ENCODE measurements at places on chromosomes 12 and 14. TPM values are rescaled to one million over a fixed set of nuclear protein-coding genes. Genes with fewer than 3 reads are reported as not detected.

DNA sequence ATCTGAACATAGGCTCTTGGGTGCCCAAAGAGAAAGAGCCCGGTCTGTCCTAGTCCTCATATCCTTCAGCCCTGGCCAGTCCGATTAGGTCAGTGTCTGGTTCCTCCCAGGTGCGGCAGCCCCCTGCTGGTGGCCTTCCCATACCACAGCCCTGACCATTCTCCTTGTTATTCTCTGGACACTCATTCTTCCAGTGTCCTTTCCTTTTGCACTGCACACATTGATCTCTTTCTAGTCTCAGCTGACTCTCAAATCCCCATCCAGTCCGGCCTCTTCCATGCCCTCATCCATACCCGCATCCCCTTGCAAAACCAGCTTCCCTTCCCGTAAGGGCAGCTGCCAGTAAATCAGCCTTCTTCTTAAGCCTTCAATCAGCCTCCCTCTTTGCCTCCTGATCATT lies 1316.3 kb downstream of the TMEM121 start:
- H3K36me3 ChIP-seq = no peaks in the 10 kb centered on the region
- H3K4me3 ChIP-seq = no peak overlapping the region
- no peak for DNase-seq
- H3K27ac ChIP-seq = no peak overlapping the region

DNA sequence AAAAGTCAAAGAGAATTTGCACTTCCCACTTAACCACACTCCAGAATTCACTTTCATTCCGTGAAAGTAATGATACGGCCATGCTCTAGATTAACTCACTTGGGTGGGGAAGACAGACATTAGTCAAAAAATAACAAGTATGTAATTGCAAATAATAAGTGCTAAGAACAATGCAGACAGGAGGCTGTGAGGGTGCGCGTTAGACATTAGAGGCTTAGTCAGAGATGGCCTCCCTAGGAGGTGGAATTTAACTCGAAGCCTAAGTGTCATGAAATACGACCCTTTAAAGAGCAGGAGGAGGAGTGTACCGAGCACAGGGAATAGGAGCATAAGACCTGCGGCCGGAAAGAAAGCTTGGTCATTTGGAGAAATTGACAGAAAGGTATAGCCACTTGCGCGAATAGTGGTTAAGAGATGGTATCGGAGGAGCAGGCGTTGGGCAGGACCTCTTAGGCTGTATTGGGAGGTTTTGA lies 628 bp downstream of the SNRPF start:
- peak overlapping the region; percentile 97 for H3K4me3 ChIP-seq
- peaks cover 2% of the 10 kb centered on the region for H3K36me3 ChIP-seq
- no peaks in the 10 kb centered on the region for H3K27me3 ChIP-seq

DNA sequence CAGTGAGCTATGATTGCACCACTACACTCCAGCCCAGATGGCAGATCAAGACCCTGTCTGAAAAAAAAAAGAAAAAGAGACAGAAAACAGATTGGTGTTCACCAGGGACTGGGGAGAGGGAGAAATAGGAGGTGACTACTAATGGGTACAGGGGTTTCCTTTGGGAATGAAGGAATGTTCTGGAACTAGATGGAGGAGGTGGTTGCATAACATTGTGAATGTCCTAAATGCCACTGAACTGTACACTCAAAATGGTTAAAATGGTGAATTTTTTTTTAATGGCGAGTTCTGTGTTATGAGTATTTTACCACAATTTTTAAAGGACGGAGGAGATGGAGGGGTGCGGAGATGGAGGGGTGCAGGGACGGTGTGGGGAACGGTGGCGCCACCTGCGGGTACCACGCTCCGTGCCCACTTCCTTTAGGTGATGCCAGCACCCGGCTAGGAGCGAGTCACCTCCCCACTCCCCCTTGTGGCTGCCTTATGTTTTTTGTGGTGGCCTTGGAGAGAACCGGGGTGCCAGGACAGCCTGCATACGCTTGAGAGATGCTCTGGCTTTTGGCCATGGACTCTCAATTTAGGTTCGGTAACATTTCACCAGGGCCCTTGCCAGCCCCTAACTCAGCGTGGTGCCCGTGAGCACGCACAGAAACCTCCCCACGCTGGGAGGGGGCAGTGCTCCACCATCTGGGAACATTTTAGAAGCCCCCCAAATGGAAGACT lies 16.1 kb downstream of the UBC start:
- no peaks in the 10 kb centered on the region for H3K27me3 ChIP-seq
- H3K4me1 ChIP-seq = no peaks in the 10 kb centered on the region
- no peaks in the 10 kb centered on the region for H3K36me3 ChIP-seq

- no peaks in the 10 kb centered on the region for H3K4me1 ChIP-seq
- H3K27ac ChIP-seq = no peak overlapping the region
- DNase-seq = no peak
- H3K36me3 ChIP-seq = peaks cover 11% of the 10 kb centered on the region
- H3K4me3 ChIP-seq = no peak overlapping the region
Measured at GRCh38 chr14:45095143-45095542, 11.2 kb downstream of the PRPF39 start.

DNA sequence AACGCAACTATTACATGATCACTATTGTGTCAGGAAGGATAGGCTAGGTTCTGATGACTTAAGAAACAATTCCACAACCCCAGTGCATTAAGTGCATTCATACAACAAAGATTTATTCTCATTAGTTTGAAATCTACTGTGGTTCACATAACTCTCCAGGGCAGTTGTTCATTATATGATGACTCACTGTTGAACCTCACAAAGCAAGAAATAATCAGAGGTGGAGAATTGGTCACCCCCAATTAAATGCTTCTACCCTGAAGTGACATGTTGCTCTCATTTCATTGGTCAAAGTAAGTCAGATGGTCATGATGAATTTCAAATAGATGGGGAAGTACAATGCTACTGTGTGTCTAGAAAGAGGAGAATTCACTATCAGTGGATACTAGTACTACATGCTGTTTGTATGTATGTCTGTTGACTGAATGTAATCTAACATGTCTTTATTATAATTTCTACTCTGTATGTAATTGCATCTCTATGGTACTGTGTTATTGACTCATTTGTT lies 6.1 kb upstream of the HELB start:
- H3K27me3 ChIP-seq = no peaks in the 10 kb centered on the region
- H3K4me3 ChIP-seq = no peak overlapping the region
- no peaks in the 10 kb centered on the region for H3K4me1 ChIP-seq
- H3K27ac ChIP-seq = no peak overlapping the region

GRCh38 chr14:40806471-40806870 lies 800.2 kb upstream of the LRFN5 start:
- H3K27me3 ChIP-seq = no peaks in the 10 kb centered on the region
- no peak overlapping the region for H3K27ac ChIP-seq
- H3K4me1 ChIP-seq = no peaks in the 10 kb centered on the region

DNA sequence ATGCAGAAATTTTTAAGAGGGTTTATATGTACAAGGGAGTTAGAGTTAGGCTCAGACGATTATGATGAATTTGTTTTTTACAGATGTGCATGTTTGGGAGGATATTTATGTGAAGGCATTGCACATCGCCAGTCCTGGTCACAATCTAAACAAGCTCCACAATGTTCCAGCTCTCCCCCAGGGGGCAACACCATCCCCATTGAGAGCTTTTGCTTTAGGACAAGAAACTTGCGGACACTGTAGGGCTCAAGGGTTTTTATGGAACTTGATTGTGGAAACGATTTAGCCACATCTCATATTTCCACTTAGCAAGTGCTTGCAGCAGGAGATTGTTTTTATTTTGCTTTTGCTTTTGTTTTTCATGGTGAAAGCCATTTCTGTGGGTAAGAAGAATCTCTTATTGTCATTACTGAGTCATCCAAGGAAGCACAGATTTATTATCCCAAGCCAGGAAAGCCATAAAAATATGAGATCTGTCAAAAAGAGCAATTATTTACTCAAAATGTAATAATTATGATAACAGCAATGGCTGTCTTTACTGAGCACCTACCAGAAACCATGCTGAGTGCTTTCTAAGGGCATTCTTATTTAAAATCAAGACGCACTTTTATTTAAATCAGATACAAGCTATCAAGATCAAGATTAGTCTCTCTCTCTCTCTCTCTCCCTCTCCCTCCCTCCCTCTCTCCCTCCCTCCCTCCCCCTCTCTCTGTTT lies 276.7 kb upstream of the SRRM4 start:
- H3K4me1 ChIP-seq = peaks cover 2% of the 10 kb centered on the region
- H3K36me3 ChIP-seq = no peaks in the 10 kb centered on the region
- H3K27ac ChIP-seq = no peak overlapping the region

GRCh38 chr12:12540261-12541013 lies 22.2 kb downstream of the DUSP16 start:
- H3K4me1 ChIP-seq = no peaks in the 10 kb centered on the region
- H3K36me3 ChIP-seq = no peaks in the 10 kb centered on the region
- no peak overlapping the region for H3K4me3 ChIP-seq
- no peaks in the 10 kb centered on the region for H3K27me3 ChIP-seq
- H3K27ac ChIP-seq = no peak overlapping the region

DNA sequence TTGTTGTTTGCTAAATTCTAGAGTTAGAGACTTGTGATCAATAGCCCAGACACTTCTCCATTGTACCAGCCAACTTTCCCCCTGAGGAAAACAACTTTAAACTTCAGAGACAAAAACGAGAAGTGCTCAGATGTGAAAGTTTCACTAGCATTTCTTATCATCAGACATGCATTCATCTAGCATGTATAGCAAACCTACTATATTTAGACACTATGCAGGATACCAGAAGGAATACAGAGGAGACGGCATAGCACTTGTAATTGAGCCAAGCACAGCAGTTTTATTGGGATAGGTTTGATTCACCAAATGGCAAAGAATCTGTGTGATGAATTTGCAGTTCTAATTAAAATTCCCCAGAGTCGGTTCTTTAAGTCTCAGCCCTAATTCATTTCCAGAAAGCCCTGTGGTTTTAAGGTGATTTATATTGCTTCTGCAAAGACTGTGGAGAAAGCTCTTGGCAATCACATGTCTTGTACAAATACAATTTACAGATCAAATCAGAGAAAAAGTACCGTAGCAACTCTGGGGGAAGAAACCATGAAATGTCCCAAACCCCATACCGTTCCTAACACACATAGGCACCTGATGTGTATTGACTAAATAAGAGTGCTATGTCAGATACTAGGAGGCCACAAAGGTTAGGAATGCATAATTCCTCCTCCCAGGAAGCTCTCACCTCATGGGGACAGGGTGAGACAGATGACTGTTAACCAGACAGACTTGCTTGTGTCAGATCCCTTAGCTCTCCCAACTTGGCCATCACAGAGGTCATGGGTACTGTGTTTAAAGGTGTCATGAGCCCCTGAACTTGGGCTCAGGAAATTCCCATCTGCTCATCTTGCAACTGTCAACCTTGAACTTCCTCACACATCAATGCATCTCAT lies 69.6 kb upstream of the KRAS start:
- no peaks in the 10 kb centered on the region for H3K36me3 ChIP-seq
- H3K27ac ChIP-seq = no peak overlapping the region

DNA sequence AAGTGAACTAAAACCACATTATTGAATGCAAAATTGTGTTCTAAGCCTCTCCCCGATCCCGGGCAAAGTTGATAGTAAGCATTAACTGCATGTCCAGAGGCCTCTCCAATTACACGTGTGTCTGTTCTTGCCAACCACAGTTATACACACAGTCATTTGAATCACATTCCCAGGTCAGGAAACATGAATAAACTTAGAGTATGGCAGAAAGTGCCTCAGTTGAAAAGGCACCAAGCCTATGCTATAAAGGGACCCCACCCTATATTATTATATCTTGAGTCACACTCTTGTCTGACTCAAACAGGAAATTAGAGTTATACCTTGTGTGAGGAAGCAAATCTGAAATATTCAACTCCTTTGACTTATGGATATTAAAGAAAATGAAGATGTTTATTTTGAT lies 128.3 kb upstream of the STXBP6 start:
- no peak overlapping the region for H3K4me3 ChIP-seq
- no peak for DNase-seq
- no peaks in the 10 kb centered on the region for H3K36me3 ChIP-seq
- H3K4me1 ChIP-seq = no peaks in the 10 kb centered on the region

- no peaks in the 10 kb centered on the region for H3K36me3 ChIP-seq
- no peak overlapping the region for H3K27ac ChIP-seq
- no peaks in the 10 kb centered on the region for H3K4me1 ChIP-seq
- no peak overlapping the region for H3K4me3 ChIP-seq
- DNase-seq = no peak
- H3K27me3 ChIP-seq = no peaks in the 10 kb centered on the region
Measured at GRCh38 chr12:1908758-1909157, 9.7 kb downstream of the CACNA2D4 start.

GRCh38 chr12:99707883-99708282 lies 60.3 kb downstream of the GARIN6 start:
- no peaks in the 10 kb centered on the region for H3K36me3 ChIP-seq
- no peak overlapping the region for H3K4me3 ChIP-seq
- H3K4me1 ChIP-seq = no peaks in the 10 kb centered on the region
- no peaks in the 10 kb centered on the region for H3K27me3 ChIP-seq
- no peak overlapping the region for H3K27ac ChIP-seq

- peaks cover 29% of the 10 kb centered on the region for H3K4me1 ChIP-seq
- DNase-seq = peak; percentile 61
- H3K4me3 ChIP-seq = peak overlapping the region; percentile 26
- peak overlapping the region; percentile 77 for H3K27ac ChIP-seq
- H3K36me3 ChIP-seq = peaks cover 34% of the 10 kb centered on the region
- no peaks in the 10 kb centered on the region for H3K27me3 ChIP-seq
Measured at GRCh38 chr12:131990980-131991305, 41.2 kb downstream of the EP400 start.

DNA sequence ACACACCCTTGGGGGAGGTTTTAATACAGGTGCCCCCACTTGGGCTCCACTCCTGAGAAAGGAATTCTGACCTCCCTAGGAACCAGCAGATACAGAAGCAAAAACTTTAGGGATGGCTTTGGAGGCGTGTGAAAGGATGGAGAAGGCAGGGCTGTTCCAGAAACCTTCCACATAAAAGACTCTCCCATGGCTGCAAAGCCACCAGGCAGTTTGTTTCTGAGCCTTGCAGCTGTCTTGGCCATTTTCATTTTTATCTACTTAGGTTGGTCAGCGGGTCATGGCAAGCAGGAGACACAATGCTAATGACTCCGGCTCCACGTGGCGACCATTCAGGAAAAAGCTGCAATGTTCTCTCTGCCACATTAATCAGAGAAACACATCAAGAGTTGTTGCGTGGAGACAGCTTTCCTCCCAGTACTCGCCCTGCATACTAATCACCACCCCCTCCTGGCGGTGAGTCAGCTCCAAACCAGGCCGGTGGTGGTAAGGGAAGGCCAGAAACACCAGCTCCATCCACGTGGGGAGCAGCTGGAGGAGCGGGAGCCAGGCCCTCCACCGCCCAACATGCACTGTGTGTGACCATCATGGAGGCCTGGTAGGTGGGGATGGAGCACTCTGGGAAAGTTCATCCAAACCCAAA lies 30.9 kb upstream of the IRF2BPL start:
- DNase-seq = no peak
- H3K4me1 ChIP-seq = peaks cover 12% of the 10 kb centered on the region
- no peaks in the 10 kb centered on the region for H3K36me3 ChIP-seq
- H3K27ac ChIP-seq = no peak overlapping the region
- H3K4me3 ChIP-seq = no peak overlapping the region

The DDX11 gene
- total RNA-seq = 141 TPM

The SLC10A1 gene
- total RNA-seq = not detected

The SLC25A47 gene
- not detected for total RNA-seq

The KRT74 gene
- total RNA-seq = not detected

The OR10AD1 gene
- not detected for total RNA-seq

The APOF gene
- total RNA-seq = not detected

The LBHD2 gene
- total RNA-seq = not detected

The SLCO1B1 gene
- not detected for total RNA-seq

The OR5AU1 gene
- not detected for total RNA-seq

The SLC2A14 gene
- 18.2 TPM for total RNA-seq

Measured in H1 (cell line).